Fibroblast of skin of right biceps (primary cell): ENCODE measurements at places on chromosomes 6 and 20.

- no peak for DNase-seq
Observed at GRCh38 chr6:161354276-161354840, 80.5 kb upstream of the AGPAT4 start.

GRCh38 chr6:37459981-37460800 lies 27.2 kb downstream of the CMTR1 start:
- peak; percentile 63 for DNase-seq

DNA sequence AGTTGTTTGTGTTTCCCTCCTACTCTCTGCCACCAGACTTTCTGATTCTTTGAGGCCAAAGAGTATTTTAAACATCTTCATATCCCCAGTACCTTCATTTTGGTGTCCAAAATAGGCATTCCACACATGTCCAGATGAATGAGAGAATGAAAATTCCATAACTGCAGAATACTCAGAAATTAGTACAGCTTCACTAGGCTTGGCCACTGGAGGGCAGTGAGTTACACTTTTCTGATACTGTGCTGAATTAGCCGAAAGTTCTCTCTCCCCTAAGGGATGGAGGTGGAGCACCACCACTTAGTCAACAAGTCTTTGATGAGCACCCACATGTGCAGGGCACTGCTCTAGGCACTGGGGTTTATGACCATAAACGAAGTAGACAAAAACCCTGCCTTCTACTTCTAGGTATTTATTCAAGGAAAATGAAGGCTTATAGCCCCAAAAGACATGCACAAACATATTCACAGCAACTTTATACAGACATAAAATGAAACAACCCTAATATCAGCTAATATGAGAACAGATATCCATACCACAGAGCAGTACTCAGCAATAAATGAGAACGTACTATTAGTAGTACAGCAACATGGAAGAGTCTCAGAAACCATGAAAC lies 46.1 kb upstream of the TMEM217 start:
- peak; percentile 45 for DNase-seq

GRCh38 chr20:50731055-50731929 lies at the start of gene PARD6B:
Gene PARD6B (plus strand): TSS chr20:50731580. CDS start chr20:50731787, 207 bp downstream.
- DNase-seq, result peak; percentile 94

GRCh38 chr6:54729716-54730115 lies 116.9 kb upstream of the FAM83B start:
- DNase-seq, result no peak

GRCh38 chr6:148678682-148679081 lies 68.1 kb upstream of the UST start:
- DNase-seq, result no peak

GRCh38 chr6:365835-366234 lies 25.7 kb upstream of the IRF4 start:
- no peak for DNase-seq

GRCh38 chr6:157034436-157035230 lies 257.5 kb downstream of the ARID1B start:
- DNase-seq, result peak; percentile 56

DNA sequence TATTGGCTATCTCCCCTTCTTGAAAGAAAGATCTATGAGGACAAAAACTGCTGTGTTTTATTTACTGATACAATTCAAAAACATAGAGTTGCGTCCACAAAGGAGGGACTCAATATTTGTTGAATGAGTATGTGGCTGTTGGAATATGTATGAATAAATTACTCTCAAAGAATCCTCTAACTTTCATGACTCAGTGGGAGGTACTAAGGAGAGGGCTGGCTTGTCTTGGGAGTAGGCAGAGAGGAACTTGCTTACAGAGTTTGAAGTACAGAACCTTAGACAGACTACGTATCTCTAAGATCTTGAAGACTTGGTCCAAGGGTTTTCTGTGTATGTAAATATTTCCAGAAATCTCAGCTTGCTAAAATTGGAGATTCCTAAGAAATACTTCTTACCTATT lies 504.0 kb upstream of the PTCHD4 start:
- DNase-seq, result peak; percentile 20

DNA sequence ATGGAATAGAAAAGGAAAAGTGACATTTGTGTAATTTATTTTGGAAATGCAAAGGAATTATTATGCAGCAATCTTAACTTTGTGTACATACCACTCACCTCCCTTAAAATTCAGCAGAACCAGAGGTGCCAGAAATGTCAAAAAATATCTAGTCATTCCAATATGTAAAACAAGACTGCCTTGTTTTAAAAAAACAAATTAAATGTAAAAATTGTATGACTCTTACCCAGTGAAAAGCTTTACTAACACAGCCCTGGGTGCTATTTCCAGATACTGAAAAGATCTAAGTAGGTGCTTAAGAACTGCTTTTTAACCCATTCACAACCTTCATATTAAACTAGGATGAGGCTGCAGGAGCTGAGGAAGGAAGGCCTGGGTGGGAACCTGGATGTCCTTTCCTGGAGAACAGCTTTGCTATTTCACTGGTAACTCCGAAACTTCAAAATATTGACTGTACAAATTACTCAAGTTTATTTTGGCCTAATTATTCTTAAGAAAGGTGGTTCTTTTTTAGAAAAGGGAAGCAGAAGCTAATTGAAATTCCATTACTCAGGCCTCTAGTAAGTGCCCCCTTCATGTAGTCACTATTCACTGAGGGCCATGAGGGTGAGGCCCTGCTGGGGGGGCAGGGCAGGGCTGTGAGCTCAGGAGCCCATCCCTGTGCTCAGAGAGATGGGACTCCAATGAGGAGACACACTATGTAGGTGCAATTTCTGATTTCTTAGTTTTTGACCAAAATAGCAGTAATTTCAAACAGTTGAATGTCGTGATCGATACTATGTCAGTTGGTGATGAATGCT lies 139.6 kb downstream of the MAP3K4 start:
- DNase-seq, result no peak

GRCh38 chr6:140641412-140641811 lies 1267.0 kb upstream of the CITED2 start:
- no peak for DNase-seq

DNA sequence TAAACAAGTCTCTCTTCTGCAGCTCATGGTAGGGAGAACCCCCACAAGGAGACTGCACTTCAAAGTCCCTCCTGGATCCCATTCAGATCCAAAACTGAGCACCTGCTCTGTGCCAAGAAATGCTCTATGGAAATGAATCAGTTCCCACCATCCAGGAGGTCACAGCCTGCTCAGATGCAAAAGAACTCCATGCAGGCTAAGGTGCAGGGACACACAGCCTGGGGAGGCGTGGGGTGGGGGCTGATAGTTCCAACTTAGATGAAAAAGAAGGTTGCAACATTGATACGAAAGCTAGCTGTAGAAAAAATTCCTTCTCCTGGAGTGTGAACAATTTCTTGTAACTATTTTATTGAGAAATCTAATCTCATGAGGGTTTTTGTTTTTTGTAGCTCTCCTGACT lies 111.0 kb upstream of the TMEM170B start:
- DNase-seq, result no peak

- DNase-seq, result no peak
Observed at GRCh38 chr6:137581019-137581707, 87.0 kb upstream of the OLIG3 start.

- DNase-seq, result no peak
Observed at GRCh38 chr6:28523241-28523622, 2.4 kb upstream of the GPX5 start.

DNA sequence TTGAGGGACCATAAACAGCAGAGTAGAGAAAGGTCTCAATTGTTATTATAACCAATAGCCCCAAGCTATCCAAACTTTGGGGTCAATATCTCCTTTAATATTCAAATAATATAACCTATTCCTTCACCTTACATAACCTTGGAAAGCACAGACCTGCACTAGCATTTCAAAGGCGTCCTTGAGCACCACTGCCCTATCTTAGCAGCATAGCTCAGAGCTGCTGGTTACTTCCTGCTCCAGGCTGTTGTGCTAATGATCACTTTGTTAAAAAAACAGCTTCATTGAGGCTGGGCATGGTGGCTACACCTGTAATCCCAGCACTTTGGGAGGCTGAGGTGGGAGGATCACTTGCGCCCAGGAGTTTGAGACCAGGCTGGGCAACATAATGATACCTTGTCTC lies 10.5 kb downstream of the SLC35D3 start:
- no peak for DNase-seq

- peak; percentile 19 for DNase-seq
Observed at GRCh38 chr6:147586044-147586443, 77.6 kb downstream of the SAMD5 start.

DNA sequence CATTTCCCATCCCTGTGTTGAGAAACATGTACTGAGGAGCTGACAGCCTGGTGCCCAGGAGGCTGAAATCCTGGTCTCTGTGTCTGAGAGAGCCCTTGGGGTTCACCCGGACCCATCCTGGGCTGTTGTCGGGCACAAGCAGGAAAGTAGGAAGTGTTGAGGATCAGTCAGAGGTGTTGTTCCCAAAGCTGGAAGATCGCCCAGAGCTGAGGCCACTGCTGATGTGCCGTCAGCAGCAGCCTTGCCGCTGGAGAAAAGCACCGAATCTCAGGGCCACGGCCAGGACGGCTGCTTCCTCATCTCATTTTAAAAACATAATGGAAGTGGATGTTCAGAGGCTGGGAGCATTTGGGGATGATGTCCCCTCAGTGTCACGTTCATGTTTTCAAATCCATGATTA lies 218.5 kb downstream of the UST start:
- no peak for DNase-seq
